ENCODE measurements at places on chromosomes 2 and 18.

- no peak for DNase-seq
Measured at GRCh38 chr18:26869640-26870039, 4.1 kb upstream of the AQP4 start.

DNA sequence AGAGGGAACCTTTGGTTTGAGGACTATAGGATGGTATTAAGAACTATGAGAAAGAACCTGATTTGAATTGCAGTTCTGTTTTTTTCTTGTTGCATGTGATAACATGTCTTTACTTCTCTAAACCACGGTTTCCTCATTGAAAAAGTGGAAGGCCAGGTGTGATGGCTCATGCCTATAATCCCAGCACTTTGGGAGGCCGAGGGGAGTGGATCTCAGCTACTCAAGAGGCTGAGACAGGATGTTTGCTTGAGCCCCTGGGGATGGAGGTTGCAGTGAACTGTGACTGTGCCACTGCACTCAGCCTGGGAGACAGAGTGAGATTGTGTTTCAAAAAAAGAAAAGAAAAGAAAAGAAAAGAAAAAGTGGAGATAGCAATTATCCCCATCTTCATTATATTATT is 32.3 kb downstream of the SCN9A start:
- DNase-seq = no peak

- DNase-seq = no peak
Measured at GRCh38 chr18:3184275-3184963, 35.3 kb downstream of the MYOM1 start.

DNA sequence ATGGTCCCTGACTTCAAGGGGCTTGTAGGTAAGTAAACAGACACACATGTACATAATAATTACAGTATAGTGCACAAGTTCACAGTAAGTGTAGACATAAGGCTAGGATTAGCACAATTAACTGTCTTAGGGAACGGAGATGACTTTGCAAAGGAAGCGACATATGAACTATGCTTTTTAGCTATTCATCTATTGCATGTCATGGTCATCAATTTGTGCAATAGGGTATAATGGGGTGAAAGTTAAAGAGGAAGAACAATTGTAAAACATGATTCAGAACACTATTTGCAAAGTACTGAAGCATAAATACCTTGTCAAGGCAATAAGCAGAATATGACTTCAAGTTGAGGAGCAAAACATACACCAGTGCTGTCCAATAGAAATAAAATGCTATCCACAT is 112.3 kb upstream of the SLC8A1 start:
- no peak for DNase-seq

GRCh38 chr2:89850881-89851582 is 1159.6 kb downstream of the RPIA start:
- no peak for DNase-seq

DNA sequence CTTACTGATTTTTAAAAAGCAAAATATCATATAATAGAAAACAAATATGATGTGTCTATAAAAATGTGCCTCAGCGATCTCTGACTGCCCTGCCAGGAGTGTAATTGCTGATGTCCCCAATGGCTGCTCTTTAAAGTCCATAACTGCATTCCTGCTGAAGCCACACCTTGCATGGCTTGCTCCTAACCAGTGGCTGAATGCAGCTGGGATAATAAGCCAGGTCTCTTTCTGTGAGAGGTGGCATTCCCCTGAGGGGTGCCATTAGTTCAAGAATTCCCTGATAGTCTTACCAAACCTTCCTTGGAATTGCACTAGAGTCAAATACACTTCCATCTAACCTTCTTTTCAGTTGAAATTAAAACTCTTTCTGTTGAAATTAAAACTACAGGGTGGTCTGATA is 125.8 kb upstream of the ZNF804A start:
- no peak for DNase-seq

DNA sequence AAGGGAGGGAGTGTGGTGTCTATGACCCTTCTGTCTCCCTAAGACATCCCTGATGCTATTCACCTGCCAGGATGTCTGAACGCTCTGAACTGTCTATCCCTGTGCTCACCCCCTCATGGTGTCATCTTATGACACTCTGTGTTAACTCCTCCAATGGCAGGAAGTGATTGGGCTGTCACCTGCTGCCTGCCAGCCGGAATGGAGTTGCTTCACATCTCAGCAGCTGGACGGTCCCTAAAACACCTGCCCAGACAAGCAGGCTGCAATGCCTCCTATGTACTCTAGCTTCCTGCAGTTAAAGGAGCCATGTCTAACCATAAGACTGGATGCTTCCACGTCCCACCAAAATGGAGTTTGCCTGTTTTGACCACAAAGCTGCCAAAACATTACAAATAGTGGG is 99.9 kb downstream of the CPO start:
- no peak for DNase-seq

DNA sequence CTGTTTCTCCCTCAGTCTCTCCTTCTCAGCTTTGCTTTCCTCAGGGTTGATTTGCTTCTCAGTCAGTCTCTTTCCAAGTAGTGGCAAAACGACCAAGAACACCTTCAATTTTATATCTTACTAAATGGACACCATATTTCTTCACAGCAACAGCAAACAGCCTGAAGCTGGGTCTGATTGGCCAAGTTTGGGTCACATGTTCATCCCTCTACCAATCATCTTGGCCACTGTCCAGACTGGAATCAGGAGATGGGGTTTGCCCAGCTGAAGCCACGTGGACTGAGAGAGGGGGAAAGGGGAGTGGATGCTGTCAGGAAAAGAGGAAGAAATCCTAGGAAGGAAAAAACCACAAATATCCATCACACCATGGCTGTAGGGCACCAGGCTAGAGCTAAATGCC is 42.0 kb upstream of the ACMSD start:
- DNase-seq = no peak

GRCh38 chr2:62040926-62041325 is 135.5 kb downstream of the COMMD1 start:
- DNase-seq = no peak

GRCh38 chr18:65721619-65722018 is 29.2 kb upstream of the CDH7 start:
- no peak for DNase-seq

All from stimulated activated CD8-positive, alpha-beta memory T cell treated with anti-CD3 and anti-CD28 coated beads, Interleukin-2, amount 100 ng/mL, for 1 hour (primary cell).